SIG-M5 (cell line): ENCODE measurements at places on chromosomes 12 and 14.

DNA sequence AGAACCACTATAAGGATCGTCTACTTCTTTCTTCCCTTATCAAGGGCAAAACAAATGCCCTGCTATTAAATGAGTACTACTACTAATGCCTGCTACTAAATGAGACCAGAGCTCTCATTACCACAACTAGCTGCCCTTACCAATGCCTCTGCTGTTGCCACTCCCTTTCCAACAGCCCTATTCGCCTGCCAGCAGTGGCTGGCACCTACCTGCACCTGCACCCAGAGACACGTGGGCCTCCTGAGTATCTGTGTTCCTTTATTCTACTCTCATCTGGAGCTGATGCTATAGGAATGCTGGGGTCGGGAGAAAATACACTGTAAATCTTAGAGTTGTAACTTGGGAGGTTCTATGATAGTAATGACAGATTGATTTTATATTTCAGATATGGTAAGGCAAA, 174.7 kb downstream of the SLC2A13 start:
- no peak for DNase-seq

DNA sequence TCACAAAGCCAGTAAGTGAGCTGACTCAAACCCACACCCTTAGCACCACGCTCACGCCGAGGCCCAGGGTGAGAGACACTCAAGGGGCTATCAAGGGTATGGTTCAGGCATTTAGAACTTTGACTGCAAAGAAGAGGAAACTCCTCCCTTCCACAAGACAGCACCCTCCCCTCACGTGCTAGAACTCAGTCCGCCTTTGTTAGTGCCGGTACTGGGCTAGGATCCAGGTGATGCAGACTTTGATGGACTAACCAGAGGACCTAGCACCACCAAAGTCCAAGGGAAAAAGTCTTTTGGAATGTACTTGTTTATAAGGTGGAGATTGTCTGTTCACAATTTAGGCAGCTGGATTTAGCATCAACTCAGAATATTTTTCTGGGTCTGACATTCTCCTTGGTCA, 33.7 kb downstream of the VWF start:
- no peak for DNase-seq

- no peak for DNase-seq
These were observed 11.9 kb downstream of the FGF6 start for GRCh38 chr12:4433745-4434058.

DNA sequence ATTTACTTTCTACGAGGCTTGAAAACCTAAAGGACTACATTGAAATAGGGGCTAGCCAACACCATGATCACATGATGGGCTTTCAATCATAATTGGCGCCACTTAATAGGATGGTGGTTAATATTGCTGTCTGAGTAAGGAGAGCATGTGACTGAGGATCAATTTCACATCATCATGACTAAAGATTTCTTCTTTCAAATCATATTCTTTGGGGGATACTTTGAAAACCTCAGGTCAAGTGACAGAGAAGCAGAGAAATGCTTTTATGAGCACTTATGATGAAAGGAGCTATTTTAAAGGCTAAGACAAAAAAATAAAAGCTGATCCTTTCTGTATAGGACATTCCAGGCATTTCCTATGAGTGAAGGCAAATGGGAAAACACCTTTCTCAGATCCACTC, 42.9 kb upstream of the KRAS start:
- no peak for DNase-seq

GRCh38 chr12:68264857-68265256, 11.5 kb upstream of the IL22 start:
- DNase-seq, result no peak

DNA sequence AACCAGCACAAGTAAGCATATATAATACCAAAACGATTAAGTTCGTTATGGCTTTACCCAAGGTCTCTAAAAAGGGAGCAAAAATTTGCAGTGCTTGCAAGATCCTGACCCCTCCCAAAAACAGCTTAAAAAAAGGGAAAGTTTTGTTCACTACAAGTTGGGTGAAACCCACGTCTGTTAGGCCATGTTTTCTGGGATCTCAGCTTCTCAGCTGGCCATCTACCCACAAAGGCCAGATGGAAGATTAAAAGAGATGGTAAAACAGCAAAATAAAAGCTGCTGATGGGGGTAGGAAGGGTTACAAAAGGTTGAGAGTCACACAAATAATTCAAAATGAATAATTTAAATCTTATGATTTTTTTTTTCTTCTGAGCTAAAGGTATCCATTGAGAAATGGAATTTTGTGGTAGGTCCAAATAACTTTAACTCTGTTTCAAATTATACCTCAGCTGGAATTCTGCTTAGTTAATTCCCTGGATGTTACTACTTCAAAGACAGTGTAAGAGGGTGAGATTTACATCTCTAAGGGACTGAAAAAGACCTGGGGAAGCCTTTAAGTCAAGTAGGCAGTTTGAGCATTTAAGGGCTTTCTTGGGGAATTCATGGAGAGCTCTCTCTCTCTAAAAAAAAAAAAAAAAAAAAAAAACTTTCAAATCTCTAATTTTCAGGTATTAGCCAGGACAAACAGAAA, 185.6 kb upstream of the NAV3 start:
- no peak for DNase-seq

DNA sequence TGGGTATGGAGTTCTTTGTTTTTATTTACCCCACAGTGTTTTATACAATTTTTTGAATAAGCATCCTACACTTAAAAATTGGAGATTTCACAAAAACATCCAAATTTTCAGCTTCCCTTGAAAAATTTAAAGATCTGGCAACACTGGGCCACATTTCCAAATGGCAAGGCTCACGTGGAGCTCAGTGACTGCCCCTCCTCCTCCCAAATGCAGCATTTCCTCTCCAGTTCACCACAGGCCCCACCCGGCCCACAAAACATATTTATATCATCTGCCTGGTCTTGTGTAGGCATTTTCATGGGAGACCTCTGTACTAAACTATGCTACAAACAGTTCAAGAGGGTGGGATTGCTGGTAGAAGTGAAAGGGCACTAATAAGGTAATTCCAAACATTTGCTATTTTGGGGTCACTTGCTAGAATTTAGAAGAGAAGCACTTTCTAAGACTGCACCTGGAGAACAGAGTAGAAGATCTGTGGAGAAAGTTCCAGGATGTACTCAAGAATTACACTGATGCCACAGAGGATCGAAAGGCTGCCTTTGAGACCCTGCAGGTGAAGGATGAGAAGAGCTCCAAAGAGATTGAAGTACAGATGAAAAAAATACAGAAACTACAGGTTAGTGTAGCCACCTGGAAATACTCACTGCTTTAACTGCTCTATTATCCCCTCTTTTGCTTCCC, 7.3 kb downstream of the FKBP11 start:
- DNase-seq, result no peak
